ENCODE measurements at places on chromosomes 5 and 9.

DNA sequence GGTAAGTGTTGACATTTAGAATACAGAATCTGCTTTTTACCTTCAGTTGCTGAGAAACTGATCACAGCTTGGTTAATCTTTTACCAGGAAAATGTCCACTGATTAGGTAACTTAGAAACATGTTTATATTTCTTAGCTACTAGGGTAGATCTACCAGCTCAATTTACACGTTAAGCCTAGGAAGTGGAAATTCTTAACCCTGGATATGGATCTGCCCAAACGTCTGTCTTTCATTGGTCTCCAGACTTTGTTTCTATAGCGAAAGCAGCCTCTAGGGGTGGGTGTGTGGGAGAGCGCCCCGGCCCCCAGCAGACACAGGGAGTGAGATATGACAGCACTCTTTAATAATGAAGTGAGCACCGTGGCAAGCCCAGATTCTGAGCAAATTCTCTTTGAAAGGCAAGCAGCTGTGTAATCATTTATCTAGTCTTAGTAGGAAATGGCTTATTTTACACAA, 141.6 kb upstream of the ZNF608 start:
- no peak for DNase-seq

- DNase-seq, result no peak
Observed at GRCh38 chr9:137978262-137978714, 100.7 kb downstream of the CACNA1B start.

DNA sequence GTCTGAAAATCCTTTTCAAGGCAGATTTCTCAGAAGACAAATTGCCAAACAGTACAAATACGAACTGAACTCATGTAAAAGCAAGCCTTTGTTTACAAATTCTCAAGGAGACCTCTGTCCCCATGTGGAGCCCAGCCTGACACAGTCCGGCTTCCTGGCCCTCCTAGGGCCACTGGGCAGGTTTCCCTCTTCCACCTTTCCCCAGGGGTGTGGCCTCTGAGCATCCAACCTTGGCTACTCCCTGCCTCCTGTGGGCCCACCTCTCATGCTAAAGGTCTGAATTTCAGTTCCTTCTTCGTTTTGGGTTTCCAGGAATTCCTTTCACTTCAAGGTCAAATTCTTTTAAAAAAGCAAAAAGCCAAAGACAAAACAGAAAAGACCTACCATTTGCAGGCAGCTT, 10.1 kb downstream of the DAP start:
- DNase-seq, result no peak

DNA sequence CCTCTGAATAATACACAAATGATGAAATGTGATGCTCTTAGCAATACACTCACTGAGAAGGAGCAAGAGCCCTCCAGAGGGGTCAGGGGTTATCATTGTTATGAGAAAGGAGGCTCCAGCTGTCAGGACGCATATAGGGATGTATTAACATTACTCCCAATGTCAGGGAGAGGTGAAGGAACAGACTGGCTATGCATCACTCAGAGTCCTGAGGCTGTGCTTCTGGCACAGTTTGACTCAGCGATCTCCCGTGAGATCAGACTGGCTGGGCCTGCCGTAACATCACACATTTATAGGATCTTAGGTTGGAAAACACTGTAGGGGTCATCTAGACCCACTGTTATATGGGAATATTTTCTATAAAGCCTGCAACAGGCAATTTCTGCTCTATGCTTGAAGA, 226.5 kb upstream of the GLRA1 start:
- DNase-seq, result no peak

DNA sequence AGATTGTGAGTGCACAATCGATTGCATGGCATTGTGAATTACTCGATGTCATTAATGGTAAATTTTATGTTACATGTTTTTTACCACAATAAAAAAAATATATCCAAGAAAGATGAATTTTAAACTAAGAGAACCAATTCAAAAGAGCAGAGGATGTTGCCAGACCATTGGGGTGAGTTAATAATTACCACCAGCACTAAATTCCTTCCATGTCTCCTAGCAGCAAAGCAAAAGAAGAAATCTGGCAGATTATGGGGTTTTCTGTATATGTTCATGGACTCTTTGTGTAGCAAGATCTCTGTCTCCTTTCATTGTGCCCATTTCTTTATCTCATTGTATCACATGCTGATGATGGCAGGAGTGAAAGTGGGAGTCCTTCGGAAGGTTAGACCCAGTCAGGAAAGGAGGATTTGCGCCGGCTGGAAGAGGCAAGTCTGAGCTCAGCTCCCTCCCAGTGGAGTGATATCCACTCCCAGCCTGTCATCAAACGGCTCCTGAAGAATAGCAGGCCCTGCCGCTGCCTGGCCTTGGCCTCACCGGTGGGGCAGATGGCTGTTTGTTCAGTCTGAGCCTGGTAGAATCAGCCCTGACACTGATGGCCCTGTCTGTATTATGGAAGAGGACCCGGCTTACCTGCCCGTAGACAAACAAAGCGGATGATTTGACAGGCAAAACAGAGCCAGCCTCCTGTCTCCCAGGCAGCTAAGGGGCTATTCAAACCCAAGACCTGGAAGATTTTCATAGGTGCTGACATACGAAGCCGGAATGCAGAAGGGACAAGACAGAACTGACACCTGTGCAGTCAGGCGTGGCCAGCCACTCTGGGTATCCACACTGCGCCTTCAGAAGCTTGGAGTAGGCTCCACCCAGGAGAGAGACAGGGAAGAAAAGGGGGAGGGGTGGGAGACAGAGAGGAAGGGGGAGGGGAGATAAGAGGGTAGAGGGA, 21.9 kb upstream of the FOXE1 start:
- DNase-seq, result no peak

DNA sequence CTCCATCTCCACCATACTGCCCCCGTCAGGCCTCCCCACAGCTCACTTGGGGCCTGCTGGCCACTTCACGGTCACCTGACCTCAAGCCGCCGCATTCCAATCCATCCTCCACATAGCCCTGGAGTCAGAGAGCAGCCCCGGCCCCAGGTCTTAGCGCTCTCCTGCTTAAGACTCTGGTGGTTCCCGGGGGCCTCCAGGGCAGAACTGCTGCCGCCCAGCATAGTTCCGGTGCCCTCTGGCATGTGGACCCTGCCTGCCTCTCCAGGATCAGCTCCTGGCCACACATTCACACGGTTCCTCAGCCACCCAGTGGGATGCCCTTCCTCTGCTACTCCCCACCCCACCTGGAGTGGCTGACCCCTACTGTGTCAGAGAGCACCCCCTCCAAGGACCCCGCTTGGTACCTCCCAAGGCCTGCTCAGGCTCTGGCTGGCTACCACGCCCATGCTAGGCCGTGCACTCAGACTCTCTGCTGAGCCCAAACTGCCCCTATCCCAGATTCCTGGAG, 8.7 kb downstream of the PHYKPL start:
- DNase-seq, result no peak

DNA sequence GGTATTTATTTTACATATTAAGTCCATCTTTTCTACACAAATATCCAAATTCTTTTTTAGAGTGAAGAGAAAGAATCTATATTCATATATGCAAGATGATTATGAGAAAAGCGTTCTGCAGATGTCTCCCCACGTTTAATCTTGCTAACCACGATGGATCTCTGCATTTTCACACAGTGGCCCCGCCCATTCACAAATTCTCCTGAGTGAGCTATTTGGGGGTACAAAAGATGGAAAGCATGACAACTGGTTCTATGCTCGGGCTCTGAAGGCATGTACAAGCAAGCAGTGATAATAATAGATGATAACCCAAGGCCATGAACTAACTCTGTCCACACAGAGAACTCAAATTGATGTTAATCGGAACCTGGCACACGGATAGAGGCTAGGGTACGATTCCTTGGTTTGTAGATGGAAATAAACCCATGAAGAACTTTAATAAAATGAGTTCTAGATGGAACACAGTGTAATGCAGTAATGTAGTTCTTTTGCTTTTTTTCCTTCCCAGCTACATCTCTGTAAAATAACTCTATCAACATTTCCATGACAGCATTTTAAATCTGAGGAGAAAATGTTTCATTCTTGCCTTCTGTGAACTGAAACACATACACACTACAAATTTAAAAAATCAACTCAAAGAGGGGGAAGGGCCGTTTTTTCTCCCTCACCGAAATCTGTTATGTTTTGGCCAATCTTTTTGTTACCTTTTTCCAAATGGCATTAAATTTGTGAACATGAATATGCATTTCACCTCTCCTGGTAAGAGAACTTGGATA, 851.7 kb upstream of the DMAC1 start:
- no peak for DNase-seq

- no peak for DNase-seq
Observed at GRCh38 chr9:98688710-98689495, 19.8 kb downstream of the GABBR2 start.

DNA sequence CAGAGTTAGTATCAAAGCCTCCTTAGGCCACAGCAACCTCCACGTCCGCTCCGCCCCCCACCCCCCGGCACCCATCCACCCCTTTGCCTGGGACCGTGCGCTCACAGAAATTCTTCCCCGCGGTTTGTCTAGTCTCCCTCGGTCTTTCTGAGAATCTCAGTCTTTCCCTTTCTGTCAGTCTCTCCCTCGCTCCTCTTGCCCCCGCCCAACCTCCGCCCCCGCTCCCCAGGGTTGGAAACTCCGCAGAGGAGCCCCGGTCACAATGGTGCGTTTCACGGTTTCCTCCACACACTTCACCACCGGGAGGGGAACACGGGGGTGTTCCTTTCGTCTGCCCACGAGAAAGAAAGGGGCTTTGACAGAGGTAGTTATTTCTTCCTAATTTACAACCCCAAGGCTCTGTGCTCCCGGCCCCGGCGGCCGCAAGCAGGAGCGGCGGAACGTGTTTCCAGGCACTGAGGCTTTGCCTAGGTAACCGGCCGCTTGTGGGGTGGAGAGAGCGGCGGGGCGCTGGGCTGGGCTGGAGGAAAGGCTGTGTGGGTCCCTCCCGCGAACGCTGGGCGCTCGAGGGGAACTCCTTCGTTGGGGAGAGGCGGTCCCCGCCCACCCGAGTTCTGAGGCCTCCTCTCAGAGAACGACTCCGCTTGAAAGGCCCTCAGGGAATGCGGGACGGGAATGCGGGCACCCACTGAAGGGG, 2.1 kb downstream of the NR4A3 start:
- peak; percentile 19 for DNase-seq

DNA sequence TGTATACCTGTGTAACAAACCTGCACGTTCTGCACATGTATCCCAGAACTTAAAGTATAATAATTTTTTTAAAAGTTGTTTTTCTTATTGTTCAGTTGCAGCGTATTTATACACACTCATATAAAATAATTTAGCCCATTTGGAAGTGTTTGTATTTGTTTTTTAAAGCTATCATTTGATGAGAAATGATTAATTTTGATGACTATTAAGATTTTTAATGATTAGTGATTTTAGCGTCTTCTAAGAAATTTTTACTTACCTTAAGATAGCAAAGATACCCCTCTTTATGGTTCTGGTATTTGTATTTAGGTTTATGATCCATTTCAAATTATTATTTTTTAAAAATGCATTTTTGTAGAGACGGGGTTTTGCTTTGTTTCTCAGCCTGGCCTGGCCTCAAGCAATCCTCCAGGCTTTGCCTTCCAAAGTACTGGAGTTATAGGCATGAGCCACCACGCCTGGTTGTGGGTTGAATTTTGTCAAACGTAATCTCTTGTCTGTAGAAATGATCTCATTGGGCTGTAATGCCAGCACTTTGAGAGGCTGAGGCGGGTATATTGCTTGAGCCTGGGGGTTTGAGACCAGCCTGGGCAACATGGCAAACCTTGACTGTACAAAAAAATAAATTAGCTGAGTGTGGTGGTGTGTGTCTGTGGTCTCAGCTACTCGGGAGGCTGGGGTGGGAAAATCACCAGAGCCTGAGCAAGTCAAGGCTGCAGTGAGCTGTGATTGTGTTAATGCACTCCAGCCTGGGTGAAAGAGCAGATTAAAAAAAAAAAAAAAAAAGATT, 26.9 kb downstream of the CSNK1G3 start:
- peak; percentile 32 for DNase-seq

DNA sequence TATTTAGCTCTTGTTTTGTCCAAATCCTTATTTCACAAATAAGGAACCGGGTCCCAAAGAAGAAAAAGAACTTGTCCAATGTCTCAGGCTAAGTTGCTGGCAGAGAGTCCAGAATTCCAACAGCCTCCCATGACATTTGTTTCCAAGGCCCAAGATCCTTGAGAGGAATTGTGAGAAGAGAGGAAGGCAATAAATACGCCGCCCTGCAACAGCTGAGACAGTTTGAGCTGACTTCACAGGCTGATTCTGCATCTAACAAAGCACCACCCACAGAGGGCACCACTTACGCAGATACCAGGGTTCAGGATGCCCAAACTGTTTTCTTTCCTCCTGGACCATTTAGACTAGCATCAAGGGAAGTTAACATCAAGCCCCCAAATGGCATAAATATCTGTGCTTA, 211.3 kb downstream of the FAM114A2 start:
- DNase-seq, result no peak

DNA sequence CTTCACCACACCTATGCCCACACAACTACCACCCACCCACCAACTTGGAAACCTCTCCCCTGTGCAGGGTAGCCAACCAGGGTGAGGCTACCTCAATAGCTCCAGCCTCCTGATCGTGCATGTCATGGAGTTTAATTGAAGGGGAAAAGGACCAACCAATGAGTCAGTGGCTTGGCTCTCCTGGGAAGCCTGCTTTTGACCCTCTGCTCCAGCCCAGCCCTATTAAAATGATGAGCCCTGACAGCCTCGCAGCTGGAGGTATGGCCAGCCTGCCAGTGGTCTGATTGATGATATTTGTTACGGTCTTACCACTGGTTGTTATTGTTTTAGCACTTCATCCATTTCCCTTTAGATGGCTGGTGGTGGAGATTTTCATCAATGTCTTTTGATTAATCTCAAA, 280.4 kb downstream of the SH3GL2 start:
- no peak for DNase-seq

DNA sequence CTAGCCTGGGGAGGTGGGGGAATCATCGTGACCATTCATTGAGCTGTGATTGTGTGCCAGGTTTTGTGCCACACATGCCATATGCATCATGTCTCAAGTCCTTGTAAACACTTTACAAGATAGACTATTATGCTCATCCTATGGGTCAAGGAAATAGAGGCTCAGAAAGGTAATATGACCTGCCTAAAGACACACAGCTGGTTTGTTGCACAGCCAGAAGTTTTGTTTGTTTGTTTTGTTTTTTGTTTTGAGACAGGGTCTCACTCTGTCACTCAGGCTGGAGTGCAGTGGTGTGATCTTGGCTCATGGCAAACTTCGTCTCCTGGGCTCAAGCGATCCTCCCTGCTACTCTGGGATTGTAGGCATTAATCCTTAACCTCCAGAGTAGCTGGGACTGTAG, 21.4 kb upstream of the CRB2 start:
- DNase-seq, result no peak

GRCh38 chr5:60163762-60164161, 270.2 kb upstream of the PDE4D start:
- DNase-seq, result peak; percentile 66

GRCh38 chr9:32399110-32399815, 14.8 kb downstream of the ACO1 start:
- DNase-seq, result no peak

DNA sequence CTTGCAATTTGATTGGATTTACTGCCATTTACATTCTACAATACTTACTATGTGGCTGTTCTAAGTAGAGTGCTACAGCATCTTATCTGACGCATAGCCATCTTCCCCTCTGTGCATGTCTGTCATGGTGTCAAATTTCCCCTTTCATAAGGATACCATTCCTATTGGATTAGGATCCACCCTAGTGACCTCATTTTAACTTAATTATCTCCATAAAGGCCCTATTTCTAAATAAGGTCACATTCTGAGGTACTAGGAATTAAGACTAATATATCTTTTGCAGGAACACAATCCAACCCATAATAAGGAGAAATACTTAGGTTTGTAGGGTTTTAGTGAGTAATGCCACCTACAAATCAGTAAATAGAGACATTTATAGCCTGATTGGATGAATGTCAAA, 268.0 kb downstream of the ADAMTSL1 start:
- DNase-seq, result peak; percentile 9

Data from fibroblast of skin of back (primary cell).